ENCODE measurements at places on chromosomes 2 and 18.

GRCh38 chr2:24871852-24872333 is 48.1 kb downstream of the ADCY3 start:
- peak; percentile 73 for DNase-seq

DNA sequence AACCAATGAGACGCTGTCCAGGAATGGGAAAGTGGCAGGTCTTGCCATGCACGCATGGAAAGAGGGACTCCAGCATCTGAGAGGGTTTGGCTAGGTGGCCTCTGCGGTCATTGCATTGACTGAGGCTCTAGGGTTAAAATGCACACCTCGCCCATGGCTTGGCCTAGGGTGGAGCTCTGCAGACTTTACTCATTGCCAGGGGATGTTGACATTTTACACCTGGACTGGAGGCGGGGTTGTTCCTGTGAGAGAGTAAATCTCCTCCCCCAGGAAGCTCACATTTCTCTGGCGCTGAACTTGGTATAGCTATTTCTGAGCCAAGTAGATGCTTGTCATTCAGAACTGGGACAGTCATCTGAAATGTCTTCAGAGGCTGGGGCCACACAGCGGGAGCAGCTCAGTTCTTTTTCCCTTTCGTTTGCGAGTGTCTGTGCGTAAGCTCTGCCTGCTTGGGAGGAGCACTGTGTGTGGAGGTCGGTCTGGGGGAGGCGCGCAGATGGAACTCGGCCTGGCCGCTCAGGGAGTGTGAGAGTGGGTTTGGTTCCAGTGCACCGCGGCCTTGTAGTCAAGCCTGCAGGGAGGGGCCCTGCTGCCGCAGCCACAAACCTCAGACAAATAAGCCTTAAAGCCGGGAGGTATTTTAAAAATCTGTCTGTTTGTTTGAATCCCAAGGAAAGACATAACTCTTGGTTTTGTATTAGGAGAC is 76.5 kb downstream of the LPIN1 start:
- DNase-seq: no peak

DNA sequence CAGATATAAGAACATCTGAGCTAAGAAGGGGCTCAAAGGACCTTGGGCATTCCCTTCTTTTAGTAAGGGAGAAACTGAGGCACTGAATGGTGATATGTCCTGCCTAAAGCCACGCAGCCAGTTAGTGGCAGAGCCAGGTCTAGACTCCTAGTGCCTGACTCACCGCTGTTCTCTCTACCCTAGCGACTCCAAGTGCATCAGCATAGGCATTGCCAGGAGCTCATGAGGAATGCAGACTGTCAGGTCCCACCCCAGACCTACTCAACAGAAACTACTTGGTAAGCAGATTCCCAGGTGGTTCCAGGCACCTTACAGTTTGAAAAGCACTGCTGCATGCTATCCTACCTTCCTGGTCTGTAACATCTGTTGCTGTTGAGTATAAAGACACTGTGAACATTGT is 158.9 kb downstream of the MSH2 start:
- DNase-seq: no peak

- no peak for DNase-seq
Measured at GRCh38 chr2:60862642-60863041, 18.7 kb upstream of the REL start.

GRCh38 chr2:42170619-42171395 is 1.7 kb downstream of the EML4 start:
- no peak for DNase-seq

- no peak for DNase-seq
Measured at GRCh38 chr18:8254654-8255053, 354.6 kb upstream of the RAB12 start.

GRCh38 chr2:71452565-71452964 is 796 bp upstream of the DYSF start:
- DNase-seq: peak; percentile 53

DNA sequence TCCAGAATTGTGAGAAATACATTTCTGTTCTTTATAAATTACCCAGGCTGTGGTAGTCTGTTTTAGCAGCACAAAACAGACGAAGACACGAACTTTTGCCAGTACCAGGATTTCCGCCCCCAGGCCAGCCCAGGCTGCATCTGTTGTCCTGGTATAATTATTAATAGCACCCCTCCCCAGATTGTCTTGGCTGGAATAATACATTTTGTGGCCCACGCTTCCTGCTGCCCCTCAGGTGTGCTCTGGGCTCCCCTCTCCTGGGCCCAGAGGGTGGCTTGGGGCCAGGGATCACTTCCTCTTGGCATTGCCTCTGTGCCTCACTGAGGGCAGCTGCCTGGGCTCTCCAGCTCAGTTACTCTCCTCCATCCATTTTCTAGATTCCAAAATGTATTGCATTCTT is 102.1 kb upstream of the HS6ST1 start:
- no peak for DNase-seq

GRCh38 chr18:62446511-62446910 is 76.3 kb upstream of the ZCCHC2 start:
- DNase-seq: no peak

DNA sequence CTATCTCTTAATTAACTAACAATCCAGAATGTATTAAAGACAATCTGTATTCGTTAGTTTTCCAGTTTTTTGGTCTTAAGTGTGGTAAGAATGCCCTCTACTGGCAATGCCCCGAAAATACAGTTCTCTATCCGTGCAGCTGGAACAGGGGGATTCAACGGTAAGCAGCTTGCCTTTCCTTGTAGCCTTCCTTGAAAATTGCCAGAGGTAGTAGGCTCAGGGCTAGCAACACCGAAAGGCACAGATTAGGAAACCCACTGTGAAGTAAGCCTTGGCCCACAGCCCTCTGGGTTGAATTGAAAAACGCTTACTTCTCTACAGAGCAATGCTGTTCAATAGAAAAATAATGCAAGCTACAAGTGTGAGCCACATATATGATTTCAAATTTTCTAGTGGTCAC is 17.1 kb upstream of the VPS4B start:
- DNase-seq: peak; percentile 43

GRCh38 chr2:108921096-108922030 is 67.7 kb downstream of the EDAR start:
- no peak for DNase-seq

GRCh38 chr2:240879105-240879504 is 10.5 kb downstream of the AGXT start:
- no peak for DNase-seq

- DNase-seq: no peak
Measured at GRCh38 chr18:56026509-56026908, 438.5 kb upstream of the TCF4 start.

DNA sequence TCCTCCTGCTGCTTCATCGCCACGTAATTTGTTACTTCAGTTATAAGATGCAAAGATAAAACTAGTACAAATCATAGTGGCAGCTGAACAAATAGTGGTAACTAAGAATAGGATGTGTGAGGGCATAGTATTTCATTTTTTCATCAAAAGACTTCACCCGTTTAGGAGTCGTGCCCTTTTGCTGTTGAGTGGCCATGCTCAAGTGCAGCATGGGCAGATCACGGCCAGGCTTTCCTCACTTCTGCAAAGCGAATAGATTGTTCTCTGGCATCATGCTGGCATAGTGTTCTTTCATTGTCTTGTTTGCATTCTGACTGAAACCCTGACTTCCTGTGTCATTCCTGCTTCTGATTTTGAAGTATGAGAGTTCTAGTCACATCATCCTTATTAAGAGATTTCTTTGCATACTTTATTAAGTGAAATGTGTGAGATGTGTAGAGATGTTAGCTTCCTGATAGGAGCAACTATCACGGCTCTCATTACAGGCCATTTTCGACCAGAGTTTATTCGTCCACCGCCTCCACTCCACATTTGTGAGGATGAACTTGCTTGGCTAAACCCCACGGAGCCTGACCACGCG is 11.8 kb downstream of the CNOT11 start:
- no peak for DNase-seq

DNA sequence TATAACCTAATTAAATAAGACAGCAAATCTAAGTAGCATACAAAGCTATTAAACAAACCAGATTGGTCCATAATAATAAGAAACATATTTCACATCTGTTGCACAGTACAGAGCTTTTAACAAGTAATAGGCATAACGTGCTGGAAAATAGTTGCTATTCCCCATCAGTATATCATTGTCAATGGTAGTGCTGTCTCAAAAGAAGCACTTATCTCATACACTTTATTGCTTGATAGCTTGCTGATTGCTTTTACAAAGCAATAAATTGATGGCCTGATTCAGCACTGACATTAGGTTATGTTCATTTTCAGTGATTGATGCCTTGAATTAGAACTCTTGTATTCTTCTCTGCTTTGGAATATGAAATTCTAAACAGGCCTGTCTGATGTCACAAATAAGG is 641.7 kb downstream of the CBLN2 start:
- DNase-seq: no peak

DNA sequence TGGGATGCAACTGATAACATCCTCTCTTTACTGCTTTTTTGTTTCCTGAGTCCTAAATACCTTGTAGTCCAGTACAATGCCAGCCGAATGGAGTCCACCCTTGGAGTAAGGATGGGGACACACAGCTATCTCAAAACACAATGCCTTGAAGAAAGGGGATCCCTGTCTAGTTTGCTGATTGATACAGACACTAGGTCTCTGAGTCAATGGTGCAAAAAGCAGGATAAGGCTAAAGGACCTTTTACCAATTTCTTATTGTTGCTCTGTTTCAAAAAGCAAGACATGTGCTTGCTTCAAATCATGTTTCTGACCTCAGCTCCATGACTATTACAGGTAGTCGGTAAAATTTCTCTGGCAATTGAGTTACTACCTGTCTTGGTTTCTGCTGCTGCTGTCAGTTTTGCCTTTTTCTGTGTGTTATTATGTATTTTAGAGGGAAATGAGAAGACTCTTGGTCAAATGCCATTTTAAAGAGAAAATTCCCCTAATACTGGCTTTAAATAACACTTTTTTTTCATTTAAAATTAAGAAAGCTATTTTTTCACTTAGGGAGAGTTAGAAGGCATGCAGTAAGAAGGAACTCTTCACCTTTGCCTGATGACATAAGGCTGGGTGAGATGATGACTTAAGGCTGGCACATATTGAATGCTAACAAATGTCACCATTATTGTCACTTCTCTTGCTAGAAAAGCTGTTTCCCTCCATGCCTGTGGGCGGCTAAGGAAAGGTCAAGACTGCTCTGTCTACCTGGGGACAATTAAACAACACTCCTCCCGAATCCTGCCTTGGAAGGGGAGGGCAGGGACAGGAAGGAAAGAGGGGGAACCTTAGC is 4.9 kb upstream of the FIGLA start:
- DNase-seq: no peak

DNA sequence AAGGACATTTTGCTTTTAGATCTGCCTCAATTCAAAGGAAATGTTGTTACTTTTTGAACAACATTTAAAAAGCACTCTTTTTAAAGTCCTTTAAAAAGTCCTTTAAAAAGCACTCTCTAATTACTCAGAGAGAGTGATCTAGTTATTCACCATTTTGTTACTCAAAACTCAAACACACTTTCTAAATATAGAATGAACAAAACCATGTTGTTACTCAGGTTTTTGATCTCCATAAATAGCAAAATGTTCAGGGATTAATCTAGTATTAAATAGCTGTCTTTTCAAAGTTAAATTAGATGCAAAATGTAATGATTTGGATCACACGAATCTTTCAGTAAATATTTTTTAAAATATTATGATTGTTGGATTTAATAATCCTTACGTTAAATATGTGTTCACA is 143.5 kb upstream of the BOD1L2 start:
- no peak for DNase-seq

DNA sequence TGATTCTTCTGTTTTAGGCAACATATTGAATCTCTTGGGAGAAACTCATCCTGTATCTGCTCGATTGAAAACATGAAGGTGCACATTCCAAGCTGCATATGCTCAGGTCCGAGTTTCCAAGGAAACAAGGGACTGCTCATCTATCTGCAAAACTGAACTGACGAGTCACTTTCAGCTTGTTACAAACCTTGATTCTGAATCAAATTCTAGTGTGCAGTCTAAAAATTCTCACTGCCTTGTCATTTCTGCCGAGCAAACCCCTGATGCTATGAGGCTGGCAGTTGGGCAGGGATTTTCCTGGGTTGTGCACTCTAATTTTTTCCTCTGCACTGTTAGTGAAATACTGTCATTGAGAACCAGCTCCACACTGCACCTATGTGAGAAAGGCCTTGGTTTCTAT is 101.3 kb upstream of the ETAA1 start:
- DNase-seq: no peak

DNA sequence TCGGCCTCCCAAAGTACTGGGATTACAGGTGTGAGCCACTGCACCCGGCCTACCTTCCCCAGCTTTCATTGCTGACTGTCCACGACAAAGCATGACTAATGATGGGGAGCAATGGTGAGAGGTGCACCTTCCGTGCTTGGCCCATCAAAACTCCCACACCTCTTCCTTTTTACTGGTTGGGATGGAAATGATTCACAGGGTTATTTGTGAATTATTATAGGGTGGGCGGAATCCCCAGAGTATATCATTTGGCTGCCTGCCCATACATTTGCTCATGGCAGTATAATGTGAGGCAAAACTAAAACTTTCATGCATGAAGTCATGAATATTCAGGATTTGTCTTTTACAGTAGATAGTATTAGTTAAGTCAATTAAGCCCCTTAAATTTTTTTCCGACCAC is 334.2 kb upstream of the NETO1 start:
- no peak for DNase-seq

DNA sequence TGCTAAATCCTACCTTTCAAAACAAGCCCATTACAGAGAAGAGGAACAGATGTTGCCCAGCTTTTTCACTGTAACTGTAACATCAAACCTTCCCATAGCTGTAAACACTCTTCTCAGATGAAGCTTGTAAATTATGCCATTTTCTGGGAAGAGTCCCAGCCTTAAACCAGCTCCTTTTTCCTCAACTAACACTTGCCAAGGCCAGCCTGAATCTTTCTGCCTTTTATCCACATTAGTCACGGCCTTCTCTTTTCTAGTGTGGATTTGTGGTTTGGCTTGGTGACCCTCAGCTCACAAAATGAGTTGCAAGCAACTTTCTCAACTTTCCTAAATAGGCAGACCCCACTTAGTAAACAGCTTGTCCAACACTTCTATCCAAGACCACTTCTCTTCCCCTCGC is 90.2 kb downstream of the CABLES1 start:
- peak; percentile 73 for DNase-seq

DNA sequence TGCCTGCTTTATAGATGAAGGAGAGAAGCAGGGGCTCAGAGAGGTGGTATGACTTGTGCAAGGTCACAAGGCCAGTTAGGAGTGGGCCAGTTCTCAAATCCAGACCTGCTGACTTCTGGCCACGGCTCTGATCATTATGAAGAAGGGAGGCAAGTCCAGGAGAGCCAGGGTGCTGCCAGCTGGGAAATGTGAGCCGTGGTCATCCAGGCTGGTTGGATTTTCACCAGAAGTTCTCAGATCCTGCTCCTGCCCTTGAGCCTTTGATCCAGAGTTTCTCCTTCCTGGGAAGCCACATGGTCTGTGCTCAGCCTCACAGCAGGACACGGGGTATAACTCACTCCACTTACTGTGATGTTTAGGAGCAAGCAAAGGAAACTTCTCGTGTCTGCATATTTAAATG is 239.9 kb downstream of the KLHL29 start:
- no peak for DNase-seq

- no peak for DNase-seq
Measured at GRCh38 chr2:51231071-51231470, 199.1 kb upstream of the NRXN1 start.

DNA sequence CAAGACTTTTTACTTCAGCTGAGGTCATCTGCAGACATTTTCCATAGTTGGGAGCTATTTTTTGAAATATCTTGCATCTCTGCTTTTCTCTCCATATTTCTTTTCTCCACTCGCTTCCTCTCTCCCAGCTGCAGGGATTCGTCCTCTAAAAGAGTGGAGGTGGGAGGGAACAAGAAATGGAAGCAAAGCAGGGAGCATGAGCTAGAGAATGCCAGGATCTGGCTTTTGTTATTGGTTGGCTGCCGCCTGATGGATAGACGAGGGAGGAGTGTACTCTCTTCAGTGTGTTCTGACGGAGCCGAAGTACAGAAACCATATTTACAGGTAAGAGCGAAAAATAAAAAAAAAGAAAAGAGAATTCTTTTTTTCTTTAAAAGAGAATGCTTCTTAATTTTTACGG is at the start of gene CSRNP3:
TSS of gene CSRNP3 (plus strand) at position 282 of the 400 bp plus-strand sequence. CDS start 125,368 bp downstream, outside the sequence.
- peak; percentile 42 for DNase-seq
